ENCODE measurements at places on chromosomes 7 and 10.

- DNase-seq, result no peak
Observed at GRCh38 chr7:11767148-11767547, 64.8 kb downstream of the THSD7A start.

GRCh38 chr10:120691625-120692024 lies 159.5 kb upstream of the WDR11 start:
- no peak for DNase-seq

DNA sequence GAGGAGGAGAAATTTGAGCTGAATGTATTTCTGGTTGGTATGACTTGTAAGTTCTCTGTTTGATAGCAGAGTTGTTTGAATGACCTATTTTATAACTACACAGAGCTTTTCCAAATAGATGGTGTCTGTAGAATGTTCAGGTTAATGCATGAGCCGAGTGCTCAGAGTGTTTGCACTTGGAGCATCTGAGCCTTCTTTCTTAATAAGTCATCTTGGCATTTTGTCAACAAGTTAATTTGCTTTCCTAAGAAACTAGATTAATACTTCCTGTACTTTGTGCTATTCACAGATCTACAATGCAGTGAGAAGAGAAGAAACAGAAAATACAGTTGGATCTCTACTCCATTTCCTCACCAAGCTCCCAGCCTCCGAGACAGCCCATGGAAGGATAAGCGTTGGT lies 138.2 kb downstream of the PLCE1 start:
- no peak for DNase-seq

DNA sequence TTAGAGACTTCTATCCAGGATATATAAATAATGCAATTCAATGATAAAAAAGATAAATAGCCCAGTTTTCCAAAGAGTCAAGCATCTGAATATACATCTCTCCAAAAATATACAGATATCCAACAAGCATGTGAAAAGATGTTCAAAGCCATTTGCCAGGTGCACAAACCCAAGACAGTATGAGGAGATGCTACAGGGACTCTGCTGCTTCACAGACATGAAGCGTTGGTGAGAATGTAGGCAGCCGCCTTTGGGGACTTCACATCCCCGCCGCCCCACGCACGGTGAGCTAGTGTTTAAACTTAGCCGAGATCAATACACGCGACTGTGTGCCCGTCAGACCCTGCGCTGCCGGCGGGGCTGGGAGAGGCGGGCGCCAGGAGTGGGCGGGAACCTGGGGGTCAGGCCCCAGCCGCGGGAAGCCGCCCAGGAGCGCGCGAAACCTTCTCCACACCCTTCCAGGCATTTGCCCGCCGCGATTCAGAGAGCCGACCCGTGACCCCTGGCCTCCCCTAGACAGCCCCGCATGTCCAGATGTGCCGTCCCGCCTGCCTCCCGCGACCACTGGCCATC lies 927 bp upstream of the ALOX5 start:
- no peak for DNase-seq

Data from NCI-H2029 (cell line).